ENCODE measurements at places on chromosomes 1 and 21.

- peak; percentile 95 for DNase-seq
Observed at GRCh38 chr1:201503397-201504176, 3.3 kb downstream of the CSRP1 start.

GRCh38 chr1:57796616-57797015, 372.8 kb upstream of the DAB1 start:
- peak; percentile 86 for DNase-seq

GRCh38 chr1:175597969-175598765, 145.2 kb downstream of the TNR start:
- DNase-seq, result peak; percentile 1

GRCh38 chr1:33462405-33463164, 9.9 kb upstream of the ZSCAN20 start:
- DNase-seq, result no peak

- DNase-seq, result no peak
Observed at GRCh38 chr1:48645883-48646282, 130.8 kb downstream of the BEND5 start.

- peak; percentile 52 for DNase-seq
Observed at GRCh38 chr1:194378517-194378916, 1192.1 kb upstream of the B3GALT2 start.

GRCh38 chr1:41045740-41046139, 24.2 kb upstream of the SLFNL1 start:
- no peak for DNase-seq

- no peak for DNase-seq
Observed at GRCh38 chr1:53931523-53931922, 14.0 kb downstream of the IFT25 start.

DNA sequence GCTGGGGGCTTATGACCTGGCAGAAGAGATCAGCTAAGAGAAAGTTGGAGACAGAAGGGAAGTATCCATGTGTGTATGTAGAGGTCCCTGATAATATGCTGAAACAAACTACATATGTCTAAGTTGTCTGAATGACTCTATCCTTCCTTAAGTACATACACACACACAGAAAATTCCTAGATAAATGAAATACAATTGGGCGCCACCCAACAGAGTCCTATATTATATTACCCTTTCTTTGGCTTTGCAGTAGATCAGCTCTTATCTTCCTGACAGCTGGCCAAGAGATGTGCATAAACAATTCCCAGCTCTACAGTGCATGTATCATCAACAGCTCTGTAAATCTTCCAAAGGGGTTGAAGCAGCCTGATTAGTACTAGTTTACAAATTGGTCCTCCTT, 40.1 kb downstream of the SORT1 start:
- DNase-seq, result no peak

- no peak for DNase-seq
Observed at GRCh38 chr1:246647113-246647512, 77.1 kb upstream of the SCCPDH start.

DNA sequence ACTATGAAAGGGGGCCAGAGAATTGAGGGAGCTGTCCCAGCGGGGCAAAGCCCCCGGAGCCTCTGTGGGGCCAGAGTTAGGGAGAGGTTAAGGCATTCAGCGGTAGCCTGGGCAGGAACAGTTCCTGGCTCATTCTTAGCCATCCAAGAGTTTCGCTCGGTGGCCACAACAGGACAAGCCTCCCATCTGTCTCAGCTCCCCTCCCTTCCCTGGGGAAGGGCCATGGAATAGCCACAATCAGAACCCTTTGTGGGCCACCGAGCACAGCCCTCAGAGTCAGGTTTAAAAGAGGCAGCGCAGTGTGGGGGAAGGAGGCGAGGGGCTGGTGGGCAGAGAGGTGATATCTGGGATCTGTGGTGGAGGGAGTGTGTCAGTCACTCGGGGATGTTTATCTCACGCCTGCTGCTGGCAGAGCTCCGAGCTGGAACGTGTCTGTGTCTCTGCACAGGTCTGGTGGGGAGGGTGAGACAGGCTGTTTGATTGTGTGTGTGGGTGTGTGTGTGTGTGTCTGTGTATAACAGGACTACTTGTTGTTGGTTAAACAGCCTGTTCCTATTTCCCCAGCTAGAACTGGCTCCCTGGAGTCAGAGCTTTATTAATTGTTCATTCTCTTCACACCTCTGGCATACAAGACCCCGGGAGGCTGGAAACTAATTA, 49.6 kb upstream of the GOLT1A start:
- no peak for DNase-seq

DNA sequence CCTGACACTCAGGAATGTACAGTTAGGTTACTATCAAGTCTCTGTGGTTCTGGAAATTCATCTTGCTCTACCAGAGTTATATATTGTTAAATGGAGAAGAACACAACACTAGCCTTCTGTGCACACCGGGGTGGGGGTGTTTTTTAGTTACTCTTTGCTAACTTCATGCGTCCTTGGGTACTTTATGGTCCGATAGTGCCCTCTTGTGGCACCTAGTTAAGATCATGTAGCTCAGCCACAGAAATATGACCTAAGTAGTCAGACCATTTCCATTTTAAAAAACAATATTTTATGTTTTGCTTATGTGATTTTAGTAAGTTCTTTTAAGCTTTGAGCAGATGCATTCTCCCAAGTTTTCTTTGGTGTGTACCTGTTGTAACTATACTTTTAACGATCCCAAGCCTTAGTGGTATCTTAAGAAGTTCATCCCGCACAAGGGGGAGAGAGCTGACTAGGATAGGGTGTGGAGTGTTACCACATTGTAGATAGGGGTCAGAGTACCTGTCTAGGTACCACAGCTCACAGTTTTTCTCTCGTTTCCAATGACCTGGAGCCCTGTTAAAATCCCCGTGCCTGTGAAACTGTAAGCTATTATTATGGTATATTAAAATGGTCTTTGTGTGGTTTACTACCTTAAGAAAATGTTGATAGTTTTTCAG, 20.6 kb upstream of the SH3D21 start:
- peak; percentile 86 for DNase-seq

DNA sequence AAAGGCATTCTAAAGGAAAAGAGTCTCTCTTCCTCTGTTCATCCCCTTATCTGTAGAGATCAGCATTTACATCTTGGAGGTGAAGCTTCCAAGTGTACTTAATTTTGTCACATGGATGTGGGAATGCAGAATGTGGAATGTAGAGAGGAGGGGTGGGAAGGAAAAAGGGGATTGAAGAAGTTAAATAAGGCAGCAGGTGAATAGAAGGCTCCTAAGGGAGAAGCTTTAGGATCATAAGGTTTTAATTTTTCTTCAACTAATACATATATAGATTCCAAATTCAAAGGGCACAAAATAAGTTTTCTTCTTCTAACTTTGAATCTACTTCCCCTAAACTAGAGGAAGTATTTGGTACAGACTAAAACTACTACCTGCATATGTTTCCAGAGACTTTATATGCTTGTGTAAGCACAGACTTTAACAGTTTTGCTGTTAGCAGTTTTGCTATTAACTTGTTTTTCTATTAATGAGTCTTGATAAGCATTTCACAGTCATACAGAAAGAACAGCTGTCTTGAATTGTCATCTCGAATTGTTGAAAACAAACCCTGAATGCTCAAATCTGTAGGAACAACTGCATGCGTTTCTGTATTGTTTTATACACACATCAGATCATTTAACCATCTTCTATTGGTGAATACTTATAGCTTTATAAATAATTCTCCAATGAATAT, 12.7 kb downstream of the TENT5C start:
- no peak for DNase-seq

DNA sequence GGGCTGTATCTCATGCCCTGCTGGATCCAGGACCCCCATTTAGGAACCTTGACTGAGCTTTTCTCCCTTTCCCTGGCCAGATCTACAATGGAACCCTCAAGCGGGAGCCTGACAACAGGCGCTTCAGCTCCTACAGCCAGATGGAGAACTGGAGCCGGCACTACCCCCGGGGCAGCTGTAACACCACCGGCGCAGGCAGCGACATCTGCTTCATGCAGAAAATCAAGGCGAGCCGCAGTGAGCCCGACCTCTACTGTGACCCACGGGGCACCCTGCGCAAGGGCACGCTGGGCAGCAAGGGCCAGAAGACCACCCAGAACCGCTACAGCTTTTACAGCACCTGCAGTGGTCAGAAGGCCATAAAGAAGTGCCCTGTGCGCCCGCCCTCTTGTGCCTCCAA, 29.8 kb downstream of the PKP1 start:
- DNase-seq, result no peak

GRCh38 chr1:19735440-19736127, 64.1 kb downstream of the TMCO4 start:
- peak; percentile 99 for DNase-seq

DNA sequence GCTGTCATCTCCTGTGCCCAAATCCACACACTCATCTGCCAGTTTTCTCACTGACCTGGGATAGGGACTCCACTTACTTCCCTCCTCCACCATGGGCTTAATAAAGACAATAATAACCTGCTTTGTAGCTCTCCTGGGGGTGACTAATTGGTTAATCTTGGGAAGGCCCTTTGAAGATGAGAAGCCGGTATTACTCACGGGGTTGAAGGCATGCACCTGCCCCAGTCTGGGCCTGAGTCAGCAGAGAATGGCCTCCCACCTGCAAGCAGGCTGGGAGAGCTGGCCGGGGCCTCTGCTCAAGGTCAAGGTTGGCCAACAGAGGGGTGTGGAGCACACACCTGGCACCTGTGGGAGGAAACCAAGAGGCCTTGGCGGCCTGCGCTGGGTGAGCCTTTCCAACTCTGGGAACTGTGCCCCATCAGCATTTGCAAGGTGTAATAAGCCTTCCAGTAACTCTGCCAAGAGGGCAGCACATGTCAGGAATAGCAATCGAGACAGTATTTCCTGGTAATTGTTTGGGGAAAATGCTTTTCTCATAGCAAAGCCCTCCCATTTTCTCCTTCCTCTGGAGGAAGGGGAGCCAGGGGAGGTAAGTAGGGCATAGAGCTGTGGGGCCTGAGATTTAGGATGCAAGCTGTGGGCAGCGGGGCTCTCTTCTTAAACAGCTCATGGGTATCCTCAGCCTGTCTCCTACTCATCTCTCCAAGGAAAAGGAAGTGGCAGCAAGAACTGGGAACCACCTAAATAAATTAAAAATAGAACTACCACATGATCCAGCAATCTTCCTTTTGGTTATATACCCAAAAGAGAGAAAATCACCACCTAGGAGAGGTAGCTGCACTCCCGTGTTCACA, 49.0 kb downstream of the TOMM20 start:
- DNase-seq, result peak; percentile 87

- DNase-seq, result no peak
Observed at GRCh38 chr1:75132812-75133619, 1.2 kb upstream of the LHX8 start.

DNA sequence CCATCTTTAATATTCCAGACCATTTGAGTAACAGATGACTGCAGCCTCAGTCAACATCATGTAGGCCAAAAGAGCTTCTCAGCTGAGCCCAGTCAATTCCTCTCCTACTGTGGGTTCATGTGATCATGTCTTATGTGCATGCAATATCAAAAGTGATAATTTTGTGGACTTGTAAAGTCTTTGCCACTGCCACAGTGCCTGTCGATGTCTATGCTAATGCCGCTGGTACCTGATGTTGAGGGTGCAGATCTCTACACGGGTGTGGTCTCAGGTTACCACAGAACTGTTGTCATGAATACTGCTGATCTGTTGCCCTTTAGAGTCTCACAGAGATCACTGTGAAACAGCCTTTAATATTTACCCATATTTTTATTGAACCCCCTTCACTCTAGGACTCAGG, 11.3 kb upstream of the C1orf141 start:
- DNase-seq, result no peak

- DNase-seq, result no peak
Observed at GRCh38 chr1:225580238-225581099, 72.5 kb downstream of the ENAH start.

DNA sequence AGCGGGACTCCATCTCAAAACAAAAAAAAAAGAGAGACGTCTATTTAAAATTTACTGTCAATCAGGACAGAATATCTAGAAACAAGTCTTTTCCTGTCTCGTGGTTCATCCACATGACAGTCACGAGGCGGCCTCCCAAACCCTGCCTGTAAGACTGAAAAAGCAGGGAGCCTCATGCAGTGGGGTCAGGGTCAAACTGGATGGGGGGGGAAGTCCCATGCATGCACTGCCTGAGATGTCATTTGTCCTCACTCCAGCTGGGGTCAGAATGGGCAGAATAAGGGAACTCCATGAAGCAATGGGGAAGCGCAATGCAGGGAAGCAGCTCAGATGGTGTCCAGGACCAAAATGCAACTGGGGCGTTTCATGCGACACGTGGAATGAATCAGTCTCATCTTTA, 85.5 kb downstream of the PIK3CD start:
- no peak for DNase-seq

DNA sequence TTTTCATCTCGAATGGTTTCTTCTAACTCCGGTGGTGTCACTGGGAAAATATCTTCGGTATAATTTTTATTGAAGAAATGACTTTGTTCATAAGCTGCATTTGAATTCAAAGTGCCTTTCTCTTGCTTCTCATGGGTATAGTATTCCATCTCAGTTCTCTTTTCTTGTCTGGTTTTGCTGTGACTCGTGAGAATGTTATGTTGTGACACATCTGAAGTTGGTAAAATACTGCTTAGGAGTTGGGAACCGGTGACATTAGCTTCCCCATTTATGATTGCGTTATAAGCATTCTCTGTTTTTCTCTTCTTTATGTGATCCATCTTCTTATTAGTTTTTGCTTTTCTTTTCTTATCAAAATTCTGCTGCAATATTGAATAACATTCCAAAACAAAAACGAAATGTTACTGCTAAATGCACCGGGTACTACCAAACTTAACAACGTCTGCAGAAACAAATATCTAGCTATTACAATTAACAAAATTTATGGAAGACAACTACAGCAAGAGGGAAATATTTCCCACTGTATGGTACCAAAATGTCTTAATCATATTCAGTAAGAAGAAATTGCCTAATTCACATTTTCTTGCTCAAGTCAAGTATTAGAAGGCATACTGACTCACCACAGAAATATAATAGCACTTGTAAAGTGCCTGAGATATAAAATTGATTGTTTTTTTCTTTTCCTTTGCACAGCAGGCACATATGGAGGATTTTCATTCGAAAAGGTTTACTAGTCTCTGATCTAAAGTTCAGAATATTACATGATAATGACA, 15.5 kb downstream of the LRIF1 start:
- peak; percentile 72 for DNase-seq

DNA sequence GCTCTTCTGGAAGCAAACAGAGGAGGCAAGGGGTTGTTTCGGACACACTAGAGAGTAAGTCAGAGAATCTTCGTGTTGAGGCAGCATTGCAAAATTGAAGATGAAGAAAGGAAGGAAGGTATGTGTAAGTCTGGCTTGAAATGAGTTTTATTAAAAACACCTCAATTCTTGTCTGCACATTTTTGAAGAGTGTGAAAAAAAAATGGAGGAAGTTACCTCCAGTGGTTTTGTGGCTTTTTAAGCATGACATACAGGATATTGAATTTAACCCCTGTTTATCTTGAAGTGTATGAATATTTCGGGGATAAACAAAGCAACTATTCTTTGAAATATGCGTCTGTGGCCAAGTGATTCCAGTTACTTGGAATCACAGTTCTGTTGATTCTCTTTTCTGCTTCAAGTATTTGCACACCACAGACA, 203.2 kb upstream of the SGIP1 start:
- peak; percentile 47 for DNase-seq
